Ascending aorta (tissue), 2 donors: ENCODE measurements at places on chromosomes 7 and 10.

- no peak for DNase-seq
Observed at GRCh38 chr7:69932034-69932628, 333.9 kb downstream of the AUTS2 start.

GRCh38 chr7:137940656-137941518 lies 61.0 kb downstream of the CREB3L2 start:
- DNase-seq, result no peak

GRCh38 chr10:114879541-114880158 lies 58.1 kb downstream of the FHIP2A start:
- no peak for DNase-seq

- DNase-seq, result no peak
Observed at GRCh38 chr10:62696798-62697197, 107.7 kb upstream of the ADO start.

DNA sequence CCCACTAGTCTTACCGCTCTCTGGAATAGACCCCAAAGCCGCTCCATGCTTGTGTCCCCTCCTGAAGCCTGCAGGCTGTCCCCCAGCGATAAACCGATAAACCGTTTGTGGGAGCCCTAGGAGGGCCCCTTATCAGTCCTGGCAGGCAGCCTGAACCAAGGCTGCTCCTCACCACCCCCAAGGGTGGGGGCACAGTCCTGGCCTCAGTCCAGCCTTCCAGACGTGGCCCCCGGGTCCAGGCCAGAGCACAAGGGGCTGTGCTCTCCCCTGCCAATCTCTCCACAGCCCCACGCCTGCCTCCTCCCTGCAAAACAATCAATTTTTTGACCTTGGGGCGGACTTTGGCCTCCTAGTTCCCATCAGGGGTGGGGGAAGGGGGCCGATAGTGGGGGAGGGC lies at the start of gene TFR2:
TFR2 (minus strand) TSS at position 90 of the 397 bp plus-strand sequence; CDS start at position 47, 43 bp downstream.
- no peak for DNase-seq

DNA sequence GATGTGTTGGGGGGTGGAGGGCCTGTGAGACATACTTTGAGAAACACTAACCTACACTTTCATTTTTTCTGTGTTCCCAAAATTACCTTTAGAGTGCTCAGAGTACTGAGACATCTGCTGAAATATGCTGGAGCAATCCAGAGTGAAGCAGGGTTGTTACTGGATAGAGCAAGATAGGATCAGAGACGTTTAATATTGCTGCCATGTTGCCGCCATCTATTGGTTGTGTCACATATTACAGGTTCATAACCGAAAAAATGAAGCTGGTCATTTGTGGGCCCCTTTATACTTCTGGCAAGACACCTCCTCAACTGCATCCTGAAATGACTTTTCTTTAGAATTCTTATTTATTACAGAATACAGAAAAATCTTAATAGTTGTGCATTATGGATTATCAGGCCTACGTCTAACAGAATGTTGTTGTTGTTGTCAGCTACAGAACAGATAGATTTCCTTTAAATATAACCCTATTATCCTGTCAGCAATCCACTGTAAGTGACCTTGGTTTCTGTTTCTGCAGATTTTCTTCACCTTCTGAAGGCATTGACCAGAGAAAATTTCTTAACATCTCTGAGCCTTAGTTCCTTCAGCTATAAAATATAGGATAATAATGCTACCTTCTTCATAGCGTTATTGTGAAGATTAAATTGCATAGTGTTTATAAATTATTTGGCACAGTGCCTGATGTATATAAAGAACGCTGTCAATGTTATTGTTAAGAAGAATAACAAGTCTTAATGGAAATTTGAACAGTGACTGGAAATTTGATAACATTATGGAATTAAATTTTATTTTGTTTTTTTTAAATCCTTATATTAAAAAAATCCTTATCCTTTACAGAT lies 16.2 kb upstream of the DLD start:
- DNase-seq, result no peak

DNA sequence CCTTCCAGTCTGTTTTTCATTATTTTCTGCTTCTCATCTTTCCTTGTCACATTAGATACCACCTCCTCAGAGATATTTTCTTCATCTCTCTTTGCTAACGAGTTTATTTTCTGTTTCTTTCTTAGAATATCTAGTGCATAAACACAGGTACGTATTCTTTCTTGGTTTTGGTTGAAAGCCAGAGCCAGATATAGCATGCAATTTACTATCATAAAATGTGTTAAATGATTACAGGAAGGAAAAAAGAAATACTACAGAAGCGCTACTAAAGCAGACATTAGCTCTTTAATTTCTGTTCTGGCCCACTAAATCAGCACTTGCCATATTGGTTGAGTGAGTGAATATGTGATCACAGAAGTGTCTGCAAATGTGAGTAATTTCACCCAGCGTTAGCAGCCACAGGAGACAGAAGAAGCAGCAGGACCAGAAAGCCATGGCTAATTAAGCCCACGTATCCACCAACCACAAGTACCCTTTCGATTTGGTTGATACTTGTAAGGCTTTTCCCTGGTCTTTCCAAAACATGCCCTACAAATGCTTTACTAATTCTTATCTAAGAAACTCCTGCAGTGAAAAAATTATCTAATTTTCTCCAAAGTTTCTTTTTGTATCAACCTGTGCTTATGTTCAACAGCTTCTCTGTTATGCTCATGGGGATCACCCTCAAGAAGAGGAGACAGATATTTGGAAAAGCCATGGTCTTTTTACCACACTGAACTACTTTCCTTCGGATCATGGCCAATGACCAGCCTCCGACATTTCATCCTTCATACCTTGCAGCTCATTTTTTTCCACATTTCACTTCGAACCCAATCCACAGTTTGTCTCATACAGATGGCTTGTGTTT lies 23.1 kb upstream of the MACC1 start:
- no peak for DNase-seq

GRCh38 chr7:37018954-37019353 lies 294.7 kb upstream of the AOAH start:
- DNase-seq, result no peak

DNA sequence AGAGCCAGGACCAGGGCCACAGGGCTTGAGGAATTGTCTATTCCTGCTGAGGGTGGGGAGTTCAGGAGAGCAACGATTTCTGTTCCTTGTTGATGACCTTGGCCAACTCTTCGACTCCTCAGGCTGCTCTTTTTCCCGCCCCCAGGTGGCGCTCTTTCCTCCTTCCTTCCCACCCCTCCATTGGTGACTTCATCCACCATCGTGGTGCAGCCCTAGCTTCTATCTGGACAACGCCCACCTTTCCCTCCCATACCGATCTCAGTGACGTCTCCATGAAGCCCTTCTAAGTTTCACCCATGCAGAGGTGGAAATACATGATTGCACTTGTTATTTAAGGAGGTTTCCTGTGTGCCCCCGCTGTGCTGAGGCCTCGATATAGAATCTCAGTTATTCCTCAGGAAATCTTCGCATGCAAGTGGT lies 22.1 kb upstream of the CARD11 start:
- no peak for DNase-seq

DNA sequence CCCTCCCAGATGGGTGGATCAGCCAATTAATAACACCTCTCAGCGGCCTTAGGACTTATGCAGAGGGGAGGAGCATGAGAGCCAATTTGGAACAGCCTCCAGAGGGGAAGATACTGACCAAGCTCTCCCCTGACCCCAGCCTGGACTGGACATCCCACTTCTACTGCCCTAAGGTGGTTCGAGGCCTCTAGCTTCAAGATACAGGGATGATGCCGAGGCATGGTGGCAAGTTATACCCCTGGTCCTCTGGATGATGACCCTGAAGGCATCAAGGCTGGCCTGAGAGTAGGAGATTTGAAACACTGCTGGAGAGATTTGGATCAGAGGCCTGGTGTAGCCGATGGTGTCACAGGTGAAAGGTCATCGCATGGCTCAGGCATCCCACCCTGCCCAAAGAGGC lies 3.2 kb downstream of the CDH23 start:
- peak; percentile 35 for DNase-seq

GRCh38 chr10:20059084-20059835 lies 243.0 kb downstream of the PLXDC2 start:
- DNase-seq, result no peak

- DNase-seq, result no peak
Observed at GRCh38 chr7:84674236-84674913, 479.8 kb upstream of the SEMA3A start.

GRCh38 chr10:2744547-2745200 lies 322.7 kb upstream of the PFKP start:
- no peak for DNase-seq

GRCh38 chr10:79050896-79051555 lies 17.7 kb upstream of the ZMIZ1 start:
- DNase-seq, result peak; percentile 41

- DNase-seq, result no peak
Observed at GRCh38 chr10:99621454-99622251, 1.4 kb upstream of the SLC25A28 start.

- no peak for DNase-seq
Observed at GRCh38 chr10:131998050-131998844, 16.5 kb upstream of the BNIP3 start.

DNA sequence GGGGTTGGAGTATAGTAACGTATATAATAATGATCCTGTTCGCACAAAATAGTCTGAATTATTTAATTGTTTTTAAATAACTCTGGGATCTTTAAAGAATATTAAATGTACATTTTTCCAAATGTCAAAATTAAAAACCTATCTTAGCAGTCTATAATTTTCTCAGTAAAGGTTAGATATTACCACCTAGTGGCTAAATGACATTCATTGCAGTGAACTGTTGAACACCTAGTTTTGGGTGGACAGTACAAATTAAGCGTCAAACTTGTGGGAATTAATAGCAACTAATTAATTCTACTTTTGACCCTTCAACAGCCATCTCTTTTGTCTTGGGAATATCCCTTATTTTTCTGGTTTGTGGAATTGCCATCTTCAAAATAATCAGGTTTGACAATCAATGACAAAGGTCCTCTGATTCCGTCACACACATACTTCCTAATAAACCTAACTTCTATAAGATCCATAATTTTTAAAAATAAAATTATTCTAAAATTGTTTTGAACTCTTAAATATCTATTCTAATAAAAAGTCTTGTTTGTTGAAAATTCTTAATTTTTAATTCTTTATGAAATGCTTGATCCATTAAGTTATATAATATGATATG lies 165.7 kb downstream of the SEMA3D start:
- no peak for DNase-seq

DNA sequence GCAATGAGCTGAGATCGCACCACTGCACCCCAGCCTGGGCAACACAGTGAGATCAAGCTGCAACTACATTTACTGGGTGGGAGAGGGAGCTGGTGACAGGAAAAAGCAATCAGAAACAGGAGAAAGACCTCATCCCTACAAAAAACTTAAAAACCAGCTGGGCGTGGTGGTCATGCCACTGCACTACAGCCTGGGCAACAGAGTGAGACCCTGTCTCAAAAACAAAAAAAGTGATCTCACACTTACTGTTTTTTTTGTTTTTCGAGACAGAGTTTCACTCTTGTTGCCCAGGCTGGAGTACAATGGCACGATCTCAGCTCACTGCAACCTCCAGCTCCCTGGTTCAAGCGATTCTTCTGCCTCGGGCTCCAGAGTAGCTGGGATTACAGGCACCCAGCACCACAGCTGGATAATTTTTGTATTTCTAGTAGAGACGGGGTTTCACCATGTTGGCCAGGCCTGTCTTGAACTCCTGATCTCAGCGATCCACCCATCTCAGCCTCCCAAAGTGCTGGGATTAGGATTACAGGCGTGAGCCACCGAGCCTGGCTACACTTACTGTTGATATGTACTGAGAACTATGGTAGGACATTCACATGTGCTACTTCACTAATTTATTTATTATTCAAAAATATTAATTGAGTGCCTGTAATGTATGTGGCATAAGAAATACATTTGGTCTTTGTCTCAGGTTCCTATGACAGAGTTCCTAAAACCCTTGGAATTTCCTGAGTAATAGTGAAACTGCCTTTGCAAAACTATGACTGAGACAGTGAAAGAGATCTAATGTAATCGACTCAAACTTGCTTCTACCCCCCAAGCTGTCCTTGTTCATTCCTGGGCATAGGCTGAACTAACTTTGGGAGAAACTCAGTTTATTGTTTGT lies 27.7 kb upstream of the NRBF2 start:
- no peak for DNase-seq

GRCh38 chr7:151923097-151923876 lies 33.0 kb upstream of the GALNTL5 start:
- DNase-seq, result no peak

GRCh38 chr7:31327071-31327470 lies 13.5 kb downstream of the NEUROD6 start:
- no peak for DNase-seq

GRCh38 chr7:92988051-92988450 lies 129.7 kb downstream of the SAMD9 start:
- no peak for DNase-seq

GRCh38 chr10:28302012-28302637 lies 739 bp downstream of the MPP7 start:
- DNase-seq, result no peak

DNA sequence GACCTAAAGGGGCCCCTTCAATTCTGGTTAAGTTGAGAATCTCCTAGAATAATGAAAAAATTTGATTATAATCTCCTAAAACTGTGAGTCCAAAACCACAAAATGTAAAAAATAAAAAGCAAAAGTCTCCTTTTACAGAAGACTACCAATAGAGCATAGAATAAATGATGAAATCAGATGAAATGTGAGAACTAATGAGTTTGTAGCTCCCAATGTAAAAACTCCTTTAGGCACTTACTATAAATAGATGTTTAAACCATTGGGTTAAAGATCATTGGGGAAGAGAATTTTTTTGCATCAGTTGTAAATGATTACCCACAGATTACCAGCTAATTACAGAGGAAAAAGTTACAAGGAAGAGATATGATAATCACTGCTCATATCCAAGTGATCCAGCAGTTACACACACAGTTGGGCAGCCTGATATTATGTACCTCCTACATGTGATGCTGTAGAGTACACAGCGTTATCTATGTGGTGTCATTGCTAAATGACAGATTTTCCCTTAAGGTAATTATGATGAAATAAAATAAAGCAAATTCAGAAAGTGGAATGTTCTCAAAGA lies 282.7 kb upstream of the SEMA3D start:
- DNase-seq, result no peak

- no peak for DNase-seq
Observed at GRCh38 chr10:92593619-92594588, 974 bp downstream of the KIF11 start.

DNA sequence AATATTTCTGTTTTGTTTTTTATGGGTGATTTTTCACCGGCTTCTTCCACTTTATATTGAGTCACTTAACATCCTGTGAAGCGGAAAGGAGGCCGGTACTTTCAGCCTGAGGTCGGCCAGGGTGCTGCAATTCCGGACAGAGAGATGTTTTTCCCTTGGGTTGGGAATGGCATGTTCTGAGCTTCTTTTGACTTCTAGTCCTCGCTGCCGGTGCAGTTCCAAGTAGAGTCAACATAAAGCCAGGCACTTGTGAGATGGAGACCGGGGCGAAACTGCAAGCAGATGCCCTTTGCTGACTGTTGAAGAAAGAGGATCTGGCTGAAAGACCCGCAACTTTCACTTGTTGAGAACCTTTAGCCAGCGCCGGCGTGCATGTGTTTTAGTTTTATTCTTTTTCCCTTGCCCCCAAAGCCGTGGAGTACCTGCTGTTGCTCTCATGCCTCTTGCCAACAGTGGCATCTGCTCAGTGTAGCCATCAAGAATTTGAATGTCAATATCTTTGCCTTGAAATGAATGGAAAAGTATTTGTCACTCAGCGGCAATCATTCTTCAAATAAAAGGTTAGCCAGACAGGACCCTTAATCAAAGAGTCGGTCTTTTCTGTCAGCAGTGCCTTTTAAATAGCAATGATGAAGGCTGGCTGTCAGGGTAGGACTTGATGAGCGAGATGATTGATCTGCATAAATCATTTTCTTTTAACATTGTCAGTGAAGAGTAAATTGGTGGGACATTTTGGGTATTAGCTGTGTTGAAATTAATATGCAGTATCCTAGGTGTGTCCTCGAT lies 351.2 kb downstream of the LRMDA start:
- no peak for DNase-seq

- DNase-seq, result no peak
Observed at GRCh38 chr7:31776616-31777015, 89.6 kb downstream of the PPP1R17 start.
